Cardiac fibroblast (primary cell): ENCODE measurements at places on chromosomes 2 and 18.

GRCh38 chr2:163659224-163659623 is 76.6 kb downstream of the FIGN start:
- peak; percentile 67 for DNase-seq

GRCh38 chr2:85783796-85784195 is 30.0 kb downstream of the ATOH8 start:
- no peak for DNase-seq

DNA sequence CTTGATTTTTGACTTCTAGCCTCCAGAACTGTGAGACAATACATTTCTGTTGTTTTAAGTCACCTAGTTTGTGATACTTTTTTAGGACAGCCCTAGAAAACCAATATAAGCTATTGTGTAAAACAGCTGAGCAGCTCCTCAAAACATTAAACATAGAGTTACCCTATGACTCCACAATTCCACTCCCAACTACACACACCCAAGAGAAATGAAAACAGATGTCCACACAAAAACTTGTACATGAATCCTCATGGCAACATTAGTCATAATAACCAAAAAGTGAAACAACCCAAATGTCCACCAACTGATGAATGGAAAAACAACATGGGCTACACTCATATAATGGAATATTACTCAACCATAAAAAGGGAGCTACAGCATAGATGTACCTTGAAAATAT is 32.6 kb downstream of the TNS1 start:
- DNase-seq = no peak

- DNase-seq = no peak
Observed at GRCh38 chr2:187920511-187920910, 366.3 kb upstream of the TFPI start.

DNA sequence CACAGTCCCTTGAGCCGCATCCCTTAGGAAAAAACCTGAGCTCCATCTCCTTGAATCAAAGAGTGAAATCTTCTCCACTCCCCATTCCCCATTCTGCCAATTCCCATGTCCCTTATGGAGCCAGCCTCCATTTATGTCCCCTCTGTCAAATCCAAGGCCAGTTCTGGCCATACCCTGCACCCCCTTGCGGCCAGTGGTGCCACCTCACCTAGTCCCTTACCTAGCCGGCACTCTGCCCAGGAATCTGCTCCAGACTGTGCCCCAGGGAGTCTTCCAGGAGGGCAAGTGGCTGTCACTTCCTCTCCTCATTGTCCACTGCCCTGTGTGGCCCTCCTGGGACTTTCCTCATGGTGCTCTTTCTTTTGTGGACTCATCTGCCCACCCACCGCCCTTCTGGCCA is 195.4 kb upstream of the RMP24 start:
- DNase-seq = no peak

DNA sequence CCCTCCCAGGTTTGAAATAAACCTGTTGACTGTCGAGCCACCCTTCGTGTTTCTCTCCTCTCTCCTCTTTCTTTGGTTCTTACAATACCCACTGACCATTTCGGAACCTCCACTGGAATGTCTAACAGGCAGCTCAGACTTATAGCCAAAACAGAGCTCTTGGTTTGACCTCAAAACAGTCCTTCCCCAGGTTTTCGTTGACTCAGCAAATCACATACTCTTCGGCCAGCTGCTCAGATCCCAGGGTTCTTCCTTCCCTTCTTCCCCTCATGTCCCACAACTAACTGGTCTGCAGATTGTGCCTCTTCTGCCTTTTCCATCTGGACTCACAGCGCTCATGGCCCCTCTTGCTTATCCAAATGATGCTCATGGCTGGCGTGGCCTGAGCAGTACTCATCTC is 4.7 kb downstream of the ARMC9 start:
- no peak for DNase-seq

DNA sequence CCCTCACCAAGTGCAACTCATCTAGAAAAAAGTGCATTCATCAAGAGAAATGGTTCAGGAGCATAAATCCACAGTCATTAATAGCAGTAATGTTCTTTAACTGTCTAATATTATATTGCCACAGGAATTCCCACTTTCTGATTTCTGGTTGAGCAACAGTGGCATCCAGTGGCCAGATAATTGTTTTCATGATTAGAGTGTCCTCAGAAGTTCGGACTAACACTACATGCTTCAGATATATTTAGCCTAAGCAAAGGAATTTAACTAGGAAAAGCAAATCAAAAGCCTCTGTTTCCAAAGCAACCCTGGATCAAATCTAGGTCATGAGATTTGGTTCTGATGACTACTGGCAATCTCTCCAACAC is 9.8 kb upstream of the ERBB4 start:
- DNase-seq = peak; percentile 57

DNA sequence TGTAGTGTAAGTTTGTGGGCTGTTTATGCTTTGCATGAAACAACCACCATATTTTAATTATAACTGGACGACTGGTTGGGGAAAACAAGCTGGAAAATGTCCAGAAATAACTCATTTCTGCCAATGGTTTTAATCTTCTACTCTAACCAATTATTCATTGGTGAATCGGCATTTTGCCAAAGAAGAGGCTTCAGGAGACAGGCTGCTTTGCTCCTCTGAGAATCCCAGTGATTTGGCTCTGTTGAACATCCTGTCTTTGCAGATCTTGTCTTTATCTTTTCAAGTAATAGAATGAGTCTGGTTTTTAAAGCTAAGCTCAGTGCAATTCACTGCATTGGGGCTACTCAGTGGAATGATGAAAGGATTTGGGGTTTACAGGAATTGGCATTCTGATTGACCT is 109.6 kb downstream of the APOB start:
- no peak for DNase-seq

GRCh38 chr2:26562811-26563645 is 78.1 kb downstream of the CIB4 start:
- peak; percentile 11 for DNase-seq

DNA sequence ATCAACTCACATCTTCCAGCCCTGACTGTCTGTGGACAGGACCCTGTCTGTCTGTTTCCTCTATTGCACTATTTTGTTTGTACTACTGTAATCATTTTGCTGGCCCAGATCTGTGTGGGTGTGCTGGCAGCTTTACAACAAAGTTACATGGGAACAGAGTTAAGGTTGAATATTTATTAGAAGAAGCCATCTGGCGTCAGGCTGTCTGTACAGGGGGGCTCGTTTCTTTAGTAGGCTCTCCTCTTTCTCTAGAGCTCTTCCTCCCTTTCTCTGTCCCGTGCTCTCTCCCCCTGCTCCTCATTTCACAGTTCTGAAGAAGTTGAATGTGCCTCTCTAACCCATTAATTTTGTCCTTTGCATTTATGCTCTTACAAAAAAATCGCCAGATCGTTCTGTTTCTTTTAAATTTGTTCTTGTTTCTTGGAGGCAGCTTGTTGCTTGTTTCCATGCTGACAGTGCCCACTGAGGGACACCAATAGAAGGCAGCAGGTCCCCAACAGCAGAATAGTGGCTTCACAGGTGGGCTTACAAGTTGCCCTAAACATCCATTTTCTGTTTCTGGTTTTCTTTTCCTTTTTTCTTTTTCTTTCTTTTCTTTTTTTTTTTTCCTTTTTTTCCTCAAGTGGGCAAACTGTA is 315.2 kb upstream of the ZEB2 start:
- peak; percentile 78 for DNase-seq

- no peak for DNase-seq
Observed at GRCh38 chr2:15688924-15689568, 97.4 kb downstream of the DDX1 start.

GRCh38 chr18:23136326-23137096 is 1.2 kb downstream of the CABLES1 start:
- peak; percentile 35 for DNase-seq

GRCh38 chr2:100812116-100812515 is 7.8 kb upstream of the NPAS2 start:
- DNase-seq = no peak

GRCh38 chr2:237919593-237919992 is 47.2 kb upstream of the UBE2F start:
- no peak for DNase-seq

- DNase-seq = no peak
Observed at GRCh38 chr2:234493796-234494195, 3.1 kb downstream of the ARL4C start.

DNA sequence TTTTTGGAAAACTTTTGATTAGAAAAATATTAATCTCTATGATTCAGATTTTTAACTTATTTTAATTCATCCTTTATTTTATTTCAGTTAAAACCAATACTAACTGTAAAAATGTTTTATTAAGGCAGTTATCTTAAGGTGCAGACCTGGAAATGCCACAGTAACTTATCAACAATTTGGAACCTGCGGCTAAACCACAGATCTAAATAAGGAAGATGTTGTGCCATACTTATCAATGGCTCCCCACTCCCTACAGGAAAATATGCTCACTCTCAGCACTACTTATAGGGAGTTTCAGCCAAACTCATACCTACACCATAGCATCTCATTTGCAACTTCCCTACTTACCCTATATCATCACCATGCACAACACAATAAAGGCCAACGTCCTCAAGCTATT is 226.9 kb upstream of the KYNU start:
- no peak for DNase-seq

- peak; percentile 44 for DNase-seq
Observed at GRCh38 chr2:18117592-18117991, 239.1 kb downstream of the KCNS3 start.
